ENCODE measurements at places on chromosomes 16 and 17.

DNA sequence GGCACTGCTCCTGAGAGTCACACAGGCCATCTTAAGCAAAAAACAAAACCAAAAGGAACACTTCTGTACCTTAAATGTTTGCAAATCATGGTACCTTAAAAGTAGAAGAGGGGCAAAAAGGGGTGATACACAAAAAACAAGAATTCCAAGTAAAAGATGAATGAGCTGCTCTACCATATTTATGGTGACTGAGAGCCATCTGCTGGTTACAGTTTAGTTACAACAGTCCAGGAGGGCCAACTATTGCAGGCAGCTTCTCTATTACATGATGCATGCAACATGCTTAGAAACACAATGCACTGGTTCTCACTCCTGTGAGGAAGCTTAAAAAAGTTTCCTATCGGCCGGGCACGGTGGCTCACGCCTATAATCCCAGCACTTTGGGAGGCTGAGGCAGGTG is 53.5 kb downstream of the STX8 start:
- no peak overlapping the region for H3K4me3 ChIP-seq
- no peak overlapping the region for H3K27ac ChIP-seq
- no peak for DNase-seq
- no peaks in the 10 kb centered on the region for H3K27me3 ChIP-seq
- H3K36me3 ChIP-seq: no peaks in the 10 kb centered on the region

- no peaks in the 10 kb centered on the region for H3K36me3 ChIP-seq
- H3K4me3 ChIP-seq: no peak overlapping the region
- H3K27ac ChIP-seq: no peak overlapping the region
- H3K27me3 ChIP-seq: peaks cover 62% of the 10 kb centered on the region
Observed at GRCh38 chr17:74858672-74859458, 820 bp downstream of the GRIN2C start.

DNA sequence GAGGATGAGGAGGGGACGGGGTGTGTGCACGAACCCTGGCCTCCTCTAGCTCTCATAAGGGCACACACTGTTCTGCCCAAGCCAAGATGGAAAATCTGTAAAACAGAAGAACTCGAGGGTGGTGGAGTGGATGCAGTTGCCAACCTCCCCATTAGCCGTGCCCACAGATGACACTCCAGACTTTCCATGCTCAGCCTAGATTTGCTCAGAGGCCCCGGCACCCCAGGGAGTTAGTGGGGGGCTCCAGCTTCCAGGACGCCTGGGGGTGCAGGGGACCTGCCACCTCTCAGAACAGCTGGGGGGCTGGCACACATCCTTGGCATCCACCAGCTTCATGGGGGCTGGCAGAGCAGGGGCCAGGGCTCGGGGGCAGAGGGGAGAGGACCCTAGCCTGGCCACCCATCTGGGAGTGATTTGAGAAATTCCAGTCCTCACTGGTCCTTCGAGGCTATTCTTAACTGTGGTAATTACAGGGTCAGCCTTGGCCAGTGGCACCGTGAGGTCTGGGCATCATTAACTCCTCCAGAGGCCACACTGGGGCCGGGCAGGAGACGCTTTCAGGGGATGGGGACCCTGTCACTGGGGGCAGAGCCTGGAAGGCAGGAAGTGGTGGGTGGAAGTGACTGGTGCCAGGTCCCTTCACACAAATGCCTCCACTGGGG is 14.3 kb downstream of the VASN start:
- H3K36me3 ChIP-seq: peaks cover 50% of the 10 kb centered on the region
- DNase-seq: no peak
- H3K27ac ChIP-seq: peak overlapping the region; percentile 26
- H3K4me3 ChIP-seq: no peak overlapping the region

DNA sequence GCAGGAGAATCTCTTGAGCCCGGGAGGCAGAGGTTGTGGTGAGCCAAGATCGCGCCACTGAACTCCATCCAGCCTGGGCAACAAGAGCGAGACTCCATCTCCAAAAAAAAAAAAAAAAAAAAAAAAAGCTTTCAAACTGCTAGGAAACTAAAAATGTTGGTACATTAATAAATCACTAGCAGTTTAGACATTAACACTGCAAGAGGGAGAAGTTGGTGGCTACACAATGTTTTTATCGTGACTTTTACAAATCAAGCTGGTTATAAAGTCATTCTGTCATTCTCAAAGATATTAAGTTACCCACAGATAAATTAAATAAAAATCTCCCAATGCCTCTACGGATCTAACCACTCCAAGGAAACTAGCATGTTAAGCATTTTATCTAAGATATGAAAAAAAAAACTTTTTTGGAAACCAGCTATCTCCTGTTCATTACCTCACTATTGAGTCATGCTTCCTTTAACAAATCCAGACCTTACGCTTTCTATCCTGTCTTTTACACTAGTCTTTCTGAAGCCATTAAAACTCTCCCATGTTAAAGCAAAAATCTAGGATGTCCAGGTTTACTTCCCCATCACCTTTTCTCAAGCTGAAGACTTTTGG is 85.9 kb upstream of the SMURF2 start:
- no peak overlapping the region for H3K4me3 ChIP-seq
- H3K4me1 ChIP-seq: no peaks in the 10 kb centered on the region
- no peak overlapping the region for H3K27ac ChIP-seq
- no peaks in the 10 kb centered on the region for H3K27me3 ChIP-seq

DNA sequence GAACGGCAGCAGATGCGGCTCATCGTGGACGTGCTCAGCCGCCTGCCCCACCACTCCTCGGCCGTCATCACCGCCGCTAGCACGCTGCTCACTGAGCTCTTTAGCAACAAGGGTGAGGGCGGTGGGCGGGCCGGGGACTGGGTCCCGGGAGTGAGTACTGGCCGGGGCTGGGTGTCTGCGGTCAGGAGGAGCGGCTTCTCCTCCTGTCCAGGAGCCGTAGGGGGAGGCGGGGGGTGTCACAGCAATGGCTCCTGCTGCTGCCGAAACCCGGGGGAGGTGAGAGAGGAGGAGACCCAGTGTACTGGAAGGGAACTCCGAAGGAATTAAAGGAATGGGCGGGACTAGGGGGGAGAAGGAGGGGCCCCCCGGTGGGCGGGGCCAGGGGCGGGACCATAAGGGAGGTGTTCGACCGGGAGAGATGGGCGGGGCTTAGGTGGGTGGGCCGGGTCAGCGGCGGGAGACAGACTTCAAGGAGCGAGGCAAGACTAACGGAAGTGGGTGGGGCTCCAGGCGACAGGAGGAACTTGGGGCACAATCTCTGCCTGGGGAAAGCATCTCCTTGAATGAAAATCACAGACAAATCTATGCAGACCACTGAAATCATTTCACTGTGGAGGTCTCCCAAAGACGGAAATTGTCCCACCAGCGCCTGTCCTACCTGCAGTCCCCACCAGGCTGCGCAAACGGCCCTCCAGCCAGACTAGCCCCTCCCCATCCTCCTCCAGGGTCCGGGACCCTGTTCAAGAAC is 2.4 kb downstream of the NAGS start:
- peak overlapping the region; percentile 66 for H3K27ac ChIP-seq
- H3K36me3 ChIP-seq: peaks cover 15% of the 10 kb centered on the region
- peaks cover 31% of the 10 kb centered on the region for H3K4me1 ChIP-seq
- peaks cover 19% of the 10 kb centered on the region for H3K27me3 ChIP-seq
- H3K4me3 ChIP-seq: peak overlapping the region; percentile 64

DNA sequence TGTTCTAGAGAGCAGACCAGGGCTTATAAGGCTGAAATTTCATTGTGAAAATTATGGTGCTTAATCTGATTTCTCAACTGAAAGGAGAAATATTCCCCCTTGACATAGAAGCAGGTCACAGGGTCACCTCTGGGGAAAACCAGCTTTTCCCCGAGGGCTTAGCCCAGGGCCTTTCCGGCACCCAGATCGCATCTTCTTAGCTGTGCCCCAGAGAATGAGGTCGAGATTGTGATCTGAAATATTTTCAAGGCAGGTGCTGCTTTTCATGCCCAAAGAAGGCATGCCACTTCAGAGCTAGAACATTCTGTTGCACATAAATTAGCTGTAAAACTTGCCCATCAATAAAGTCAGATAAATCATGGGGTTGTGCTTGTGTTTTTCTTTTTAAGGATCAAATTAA is 25.4 kb upstream of the ARHGAP17 start:
- no peak overlapping the region for H3K27ac ChIP-seq
- H3K4me1 ChIP-seq: no peaks in the 10 kb centered on the region
- no peaks in the 10 kb centered on the region for H3K36me3 ChIP-seq
- H3K4me3 ChIP-seq: no peak overlapping the region
- no peak for DNase-seq
- H3K27me3 ChIP-seq: no peaks in the 10 kb centered on the region

- peaks cover under 1% of the 10 kb centered on the region for H3K4me1 ChIP-seq
- H3K36me3 ChIP-seq: no peaks in the 10 kb centered on the region
- DNase-seq: no peak
- H3K4me3 ChIP-seq: no peak overlapping the region
- no peaks in the 10 kb centered on the region for H3K27me3 ChIP-seq
- no peak overlapping the region for H3K27ac ChIP-seq
Observed at GRCh38 chr17:6569370-6570285, 13.3 kb upstream of the PITPNM3 start.

DNA sequence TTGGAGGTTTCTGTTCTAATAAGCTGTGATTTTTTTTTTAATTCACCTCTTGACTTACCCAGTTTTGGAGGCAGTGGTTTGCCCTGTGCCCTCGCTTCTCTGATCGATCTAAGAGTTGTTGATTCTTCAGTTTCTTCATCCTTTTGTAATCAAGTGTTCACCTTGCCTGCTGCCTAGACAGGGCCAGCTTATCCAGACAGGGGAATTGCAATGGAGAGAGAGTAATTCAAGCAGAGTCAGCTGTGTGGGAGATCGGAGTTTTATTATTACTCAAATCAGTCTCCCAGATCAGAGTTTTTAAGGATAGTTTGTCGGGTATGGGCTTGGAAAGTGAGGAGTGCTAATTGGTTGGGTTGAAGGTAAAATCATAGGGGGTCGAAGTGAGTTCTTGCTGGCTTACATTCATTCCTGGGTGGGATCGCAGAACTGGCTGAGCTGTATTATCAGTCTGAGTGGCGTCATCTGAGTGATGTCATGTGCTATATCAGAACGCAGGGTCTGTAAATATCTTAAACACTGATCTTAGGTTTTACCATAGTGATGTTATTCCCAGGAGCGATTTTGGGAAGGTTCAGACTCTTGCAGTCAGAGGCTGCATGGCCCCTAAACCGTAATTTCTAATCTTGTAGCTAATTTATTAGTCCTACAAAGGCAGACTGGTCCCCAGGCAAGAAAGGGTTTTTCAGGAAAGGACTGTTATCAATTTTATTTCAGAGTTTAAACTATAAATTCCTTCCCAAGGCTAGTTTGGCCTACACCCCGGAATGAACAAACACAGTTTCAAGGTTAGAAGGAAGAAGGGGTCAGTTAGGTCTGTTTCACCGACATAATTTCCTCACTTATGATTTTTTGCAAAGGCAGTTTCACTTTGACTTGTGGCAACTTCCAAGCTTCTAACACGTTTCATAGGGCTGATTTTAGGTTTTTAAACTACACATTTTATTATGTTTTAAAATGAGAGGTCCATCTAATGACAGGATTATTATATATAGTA is 21.5 kb upstream of the KCNJ16 start:
- no peak for DNase-seq
- H3K36me3 ChIP-seq: no peaks in the 10 kb centered on the region
- H3K4me3 ChIP-seq: peak overlapping the region; percentile 12

- peak; percentile 89 for DNase-seq
- H3K27me3 ChIP-seq: no peaks in the 10 kb centered on the region
Observed at GRCh38 chr16:89505204-89506112, 2.7 kb upstream of the SPG7 start.

- H3K27me3 ChIP-seq: no peaks in the 10 kb centered on the region
- H3K36me3 ChIP-seq: no peaks in the 10 kb centered on the region
- no peak for DNase-seq
- H3K4me3 ChIP-seq: no peak overlapping the region
Observed at GRCh38 chr17:42639525-42640113, 19.5 kb upstream of the TUBG2 start.

DNA sequence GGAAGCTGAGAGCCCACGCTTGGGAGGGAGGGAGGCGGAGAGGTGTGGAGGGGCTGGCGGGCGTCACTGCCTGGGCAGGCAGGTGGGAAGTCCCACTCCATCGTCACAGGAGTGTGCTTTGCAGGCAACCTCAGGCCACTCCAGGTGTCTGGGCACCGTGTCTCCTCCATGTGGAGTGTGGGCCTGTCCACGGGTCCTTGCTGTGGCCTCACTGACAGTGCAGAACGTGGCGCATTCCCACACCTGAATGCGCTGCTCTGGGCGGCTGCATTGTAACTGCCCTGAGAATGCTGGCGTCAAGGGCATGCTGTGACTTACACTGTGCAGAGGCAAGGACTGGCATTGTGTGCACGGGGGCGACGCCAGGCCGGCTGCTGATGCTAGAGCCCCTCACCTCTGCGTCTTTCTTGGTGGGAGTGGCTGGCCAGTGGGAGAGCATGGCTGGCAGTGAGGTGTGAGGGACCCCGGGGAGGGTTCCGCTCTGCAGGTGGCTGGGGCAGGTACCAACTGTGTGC is 66.4 kb downstream of the BANP start:
- H3K36me3 ChIP-seq: peaks cover 7% of the 10 kb centered on the region
- no peaks in the 10 kb centered on the region for H3K4me1 ChIP-seq
- H3K27me3 ChIP-seq: no peaks in the 10 kb centered on the region
- H3K27ac ChIP-seq: no peak overlapping the region

GRCh38 chr16:57310801-57311200 is 26.3 kb upstream of the PLLP start:
- H3K27me3 ChIP-seq: no peaks in the 10 kb centered on the region
- no peaks in the 10 kb centered on the region for H3K36me3 ChIP-seq

DNA sequence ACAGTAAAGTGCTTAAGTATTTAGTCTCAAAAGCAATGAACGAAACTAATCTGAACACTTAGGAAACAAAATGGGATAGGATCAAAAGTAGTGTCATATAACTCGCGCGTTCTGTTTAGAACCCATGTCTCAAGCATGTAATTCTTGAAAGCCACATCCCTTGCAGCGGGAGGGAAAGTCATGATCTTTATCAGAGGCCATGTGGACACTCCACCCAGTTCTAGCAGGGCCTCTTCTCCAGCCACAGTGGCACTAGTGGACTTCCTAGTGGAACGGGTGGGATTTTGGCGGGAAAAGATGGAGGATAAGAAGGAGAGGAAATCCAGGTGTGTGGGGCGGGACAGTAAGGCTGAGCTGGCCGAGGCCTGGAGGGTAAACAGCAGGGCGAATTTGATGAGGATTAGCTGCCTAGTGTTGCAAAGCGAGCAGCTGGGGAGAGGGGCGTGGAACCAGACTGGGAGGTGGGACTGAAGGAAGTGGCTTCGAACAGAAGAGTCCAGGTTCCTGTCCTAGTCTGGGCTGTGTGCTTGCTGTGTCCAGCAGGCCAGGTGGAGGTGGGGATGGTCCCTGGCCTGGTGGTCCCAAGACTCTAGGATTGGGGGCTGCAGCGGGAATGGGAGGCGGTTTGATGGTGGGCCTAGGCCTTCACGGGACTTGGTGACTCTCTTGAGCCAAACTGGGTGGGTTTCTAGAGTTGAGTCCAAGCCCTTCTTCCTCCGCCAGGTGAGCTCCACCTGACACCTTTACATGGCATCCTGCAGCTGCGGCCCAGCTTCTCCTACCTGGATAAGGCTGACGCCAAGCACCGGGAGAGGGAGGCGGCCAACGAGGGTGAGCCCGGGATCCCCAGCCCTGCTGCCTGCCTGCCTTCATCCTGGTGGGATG is 15.9 kb downstream of the POLR3E start:
- peaks cover 99% of the 10 kb centered on the region for H3K36me3 ChIP-seq
- H3K27me3 ChIP-seq: no peaks in the 10 kb centered on the region
- H3K4me3 ChIP-seq: no peak overlapping the region

GRCh38 chr16:23027386-23027785 is 121.9 kb downstream of the USP31 start:
- H3K27me3 ChIP-seq: peaks cover 4% of the 10 kb centered on the region
- H3K4me3 ChIP-seq: no peak overlapping the region
- no peak for DNase-seq
- no peaks in the 10 kb centered on the region for H3K4me1 ChIP-seq
- no peaks in the 10 kb centered on the region for H3K36me3 ChIP-seq

All from upper lobe of right lung (tissue), 1 donor.